Activated gamma-delta T cell (primary cell): ENCODE measurements at places on chromosomes 2 and 18.

- DNase-seq = no peak
Measured at GRCh38 chr2:44778671-44779476, 162.6 kb upstream of the SIX3 start.

- no peak for DNase-seq
Measured at GRCh38 chr2:9307535-9307934, 100.9 kb downstream of the ASAP2 start.

- no peak for DNase-seq
Measured at GRCh38 chr2:132884705-132885104, 214.7 kb upstream of the LYPD1 start.

GRCh38 chr2:96945014-96945413 is 41.4 kb downstream of the FAM178B start:
- no peak for DNase-seq

DNA sequence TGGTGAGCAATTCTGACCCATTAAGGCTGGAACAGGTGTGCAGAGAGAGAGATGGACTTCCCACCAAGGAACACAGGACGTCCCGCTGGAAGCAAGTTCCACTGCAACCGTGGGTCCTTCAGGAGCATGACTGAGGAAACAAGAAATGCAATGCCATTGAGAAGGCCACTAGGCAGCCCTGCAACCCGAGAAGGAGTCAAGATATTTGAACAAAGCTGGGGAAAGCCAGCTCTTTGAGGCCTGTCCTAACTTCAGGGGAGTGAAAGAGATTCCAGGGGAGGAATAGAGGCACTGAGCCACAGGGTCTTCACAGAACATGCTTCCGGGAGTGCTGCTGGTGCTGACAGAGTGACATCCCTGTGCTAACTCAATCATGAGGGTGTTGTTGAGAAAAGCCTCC is 153.8 kb upstream of the ZNF236 start:
- DNase-seq = no peak

DNA sequence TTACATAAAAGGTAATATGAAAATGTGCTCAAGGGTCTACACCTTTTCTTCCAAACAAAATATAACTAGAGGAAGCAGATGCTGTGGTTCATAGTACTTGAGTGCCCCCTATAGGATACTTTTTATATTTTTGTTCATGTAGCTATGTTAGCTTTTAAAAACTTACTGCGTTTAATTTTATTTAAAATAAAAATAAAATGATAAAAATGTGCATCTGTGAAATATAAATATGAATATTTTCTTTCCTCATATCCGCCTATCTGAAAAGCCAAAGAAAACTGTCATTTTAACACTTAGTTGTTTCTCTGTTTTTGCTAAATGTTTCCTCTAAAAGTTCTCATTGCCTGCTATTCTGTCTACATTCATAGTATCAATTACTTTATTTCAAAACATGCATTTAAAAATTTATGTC is 9.6 kb upstream of the LRP1B start:
- no peak for DNase-seq

- DNase-seq = no peak
Measured at GRCh38 chr18:435940-436339, 64.6 kb downstream of the COLEC12 start.

- no peak for DNase-seq
Measured at GRCh38 chr18:76932026-76932819, 109.9 kb downstream of the ZNF236 start.
